ENCODE measurements at places on chromosomes 4 and X.
A peak's percentile ranks its signal among the peaks of the same experiment; 100 is the strongest.

DNA sequence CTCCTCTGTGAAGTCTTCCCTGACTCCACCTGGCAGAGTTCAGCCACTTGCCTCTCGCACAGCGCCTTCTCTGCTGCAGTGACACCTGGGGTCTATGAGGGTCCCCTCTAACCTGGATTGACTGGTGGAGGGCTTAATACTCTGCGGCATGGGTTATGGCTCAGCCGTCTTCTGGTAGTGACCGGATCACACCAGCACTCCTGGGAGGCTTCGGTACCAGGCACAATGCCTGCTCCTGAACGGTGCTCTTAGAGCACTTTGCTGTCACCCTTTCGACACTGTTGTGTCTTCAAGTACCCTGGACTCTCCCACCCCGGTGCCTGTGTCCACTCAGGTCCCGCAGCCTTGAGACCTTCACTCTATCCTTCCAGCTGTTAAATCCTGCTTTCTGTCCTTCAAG, 50.0 kb downstream of the C4orf50 start:
- no peak for DNase-seq

DNA sequence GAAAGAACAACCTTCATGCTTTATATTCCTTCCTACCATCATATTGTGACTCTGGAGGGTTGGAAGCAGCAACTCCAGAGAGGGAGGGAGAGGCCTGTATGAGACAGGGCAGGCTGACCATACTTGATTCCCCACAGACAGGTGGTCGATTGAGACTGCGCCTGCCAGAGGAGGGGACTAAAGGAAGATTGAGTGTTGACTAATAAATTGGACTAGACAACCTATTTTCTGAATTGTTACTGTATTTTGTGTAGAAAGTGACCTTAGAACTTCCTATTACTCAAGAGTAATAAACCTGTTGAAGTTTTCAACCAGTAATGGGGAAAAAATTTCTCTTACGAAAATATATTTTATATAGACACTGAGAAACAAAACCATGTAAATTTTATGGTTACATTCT, 301.5 kb downstream of the INPP4B start:
- DNase-seq, result no peak

DNA sequence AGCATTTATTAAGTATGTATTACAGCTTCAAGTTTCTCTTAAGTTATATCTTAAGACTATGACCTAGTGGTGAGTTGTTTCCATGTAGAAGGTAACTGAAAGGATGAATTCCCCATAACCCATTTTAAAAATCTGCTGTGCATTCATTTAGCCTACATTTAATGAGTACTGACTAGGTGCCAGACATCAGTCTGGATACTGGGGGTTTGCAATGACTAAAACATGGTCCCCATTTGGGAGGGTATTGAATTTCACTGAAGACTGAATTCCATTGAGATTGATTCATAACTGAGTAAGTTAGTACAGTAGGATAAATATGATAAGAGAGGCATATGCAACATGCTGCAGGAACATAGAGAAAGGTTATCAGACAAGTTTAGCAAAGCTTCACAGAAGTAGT, 241.5 kb downstream of the FRAS1 start:
- no peak for DNase-seq

- no peak for DNase-seq
Measured at GRCh38 chr4:121881158-121881557, 10.9 kb upstream of the BBS7 start.

GRCh38 chr4:100493756-100494155, 24.1 kb downstream of the EMCN start:
- DNase-seq, result no peak

- no peak for DNase-seq
Measured at GRCh38 chrX:70444326-70444945, at the start of gene DLG3. TSS of gene DLG3 (plus strand) at chrX:70444835. CDS start at chrX:70445202, 367 bp downstream.

- no peak for DNase-seq
Measured at GRCh38 chrX:11458170-11458569, 165.0 kb downstream of the AMELX start.

DNA sequence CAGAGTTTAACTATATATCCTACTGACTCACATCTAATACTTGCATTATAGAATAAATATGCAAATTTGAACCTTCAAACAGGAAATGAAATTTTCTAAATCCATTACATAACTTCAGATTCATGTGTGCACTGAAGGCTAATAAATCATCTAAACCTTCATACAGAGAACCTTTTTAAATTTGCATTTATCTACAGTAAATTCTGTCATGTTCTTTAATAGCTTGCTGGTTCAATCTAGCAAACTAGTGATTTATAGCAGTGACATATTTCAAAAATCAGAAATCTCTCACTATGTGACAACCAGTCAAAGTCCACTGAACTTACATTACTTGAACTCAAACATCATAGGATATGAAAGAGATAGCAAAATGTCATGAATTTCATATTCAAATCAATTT, 65.1 kb downstream of the LRBA start:
- DNase-seq, result no peak

DNA sequence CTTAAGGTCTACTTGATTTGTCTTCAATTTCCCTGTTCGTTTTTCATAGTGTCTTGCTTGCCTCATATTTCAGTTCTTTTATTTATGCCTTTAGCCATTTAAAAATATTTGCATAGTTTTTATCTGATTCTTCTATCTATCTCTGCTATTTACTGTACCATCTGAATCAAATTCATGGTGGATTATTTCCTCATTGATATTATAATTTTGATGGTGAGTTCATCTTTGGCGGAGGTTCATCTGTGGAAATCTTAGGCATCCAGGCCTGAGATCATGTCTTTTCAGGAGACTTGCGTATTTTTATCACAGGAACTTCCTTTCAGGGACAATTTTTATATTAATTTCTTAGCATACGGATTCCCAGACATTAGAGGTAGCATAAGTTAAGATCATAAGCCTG, 275.2 kb downstream of the STPG2 start:
- DNase-seq, result no peak

- peak; percentile 12 for DNase-seq
Measured at GRCh38 chr4:47287735-47288134, 175.8 kb downstream of the COMMD8 start.

DNA sequence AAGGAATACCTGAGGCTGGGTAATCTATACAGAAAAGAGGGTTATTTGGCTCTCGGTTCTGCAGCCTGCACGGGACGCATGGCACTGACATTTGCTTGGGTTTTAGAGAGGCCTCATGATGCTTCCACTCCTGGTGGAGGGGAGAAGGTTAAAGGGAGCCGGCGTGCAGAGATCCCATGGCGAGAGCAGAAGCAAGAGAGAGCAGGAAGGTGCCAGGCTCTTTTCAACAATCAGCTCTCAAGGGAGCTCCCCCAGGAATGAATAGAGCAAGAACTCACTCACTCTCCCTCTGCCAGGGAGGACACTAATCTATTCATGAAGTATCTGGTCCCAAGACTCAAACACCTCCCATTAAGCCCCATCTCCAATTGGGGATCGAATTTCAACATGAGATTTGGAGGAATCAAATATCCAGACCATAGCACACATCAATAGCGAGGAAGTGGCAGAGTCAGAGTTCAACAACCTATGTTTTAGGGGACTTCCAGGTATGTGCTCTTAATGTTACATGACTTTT, 109.8 kb downstream of the SORBS2 start:
- no peak for DNase-seq

DNA sequence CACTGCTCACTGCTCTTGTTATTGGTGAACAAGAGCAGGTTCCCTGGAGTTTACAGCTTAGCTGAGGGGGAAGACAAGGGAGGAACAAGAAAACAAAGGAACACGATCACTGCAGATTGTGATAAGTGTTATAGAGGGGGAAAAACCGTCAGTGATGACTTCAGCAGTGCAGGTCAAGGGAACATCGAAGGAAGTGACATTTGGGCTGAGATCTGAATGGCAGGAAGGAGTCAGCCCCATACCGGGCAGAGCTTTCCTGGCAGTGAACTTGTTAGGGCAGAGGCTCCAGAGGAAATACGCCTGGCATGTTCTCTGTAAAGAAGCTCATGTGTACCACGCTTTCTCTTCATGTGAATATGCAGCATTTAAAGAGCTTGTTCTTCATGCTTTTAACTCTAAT, 78.1 kb downstream of the LDB2 start:
- DNase-seq, result no peak

- no peak for DNase-seq
Measured at GRCh38 chrX:42097486-42097885, 174.1 kb upstream of the CASK start.

- no peak for DNase-seq
Measured at GRCh38 chr4:183332447-183332846, 10.2 kb upstream of the CLDN24 start.

DNA sequence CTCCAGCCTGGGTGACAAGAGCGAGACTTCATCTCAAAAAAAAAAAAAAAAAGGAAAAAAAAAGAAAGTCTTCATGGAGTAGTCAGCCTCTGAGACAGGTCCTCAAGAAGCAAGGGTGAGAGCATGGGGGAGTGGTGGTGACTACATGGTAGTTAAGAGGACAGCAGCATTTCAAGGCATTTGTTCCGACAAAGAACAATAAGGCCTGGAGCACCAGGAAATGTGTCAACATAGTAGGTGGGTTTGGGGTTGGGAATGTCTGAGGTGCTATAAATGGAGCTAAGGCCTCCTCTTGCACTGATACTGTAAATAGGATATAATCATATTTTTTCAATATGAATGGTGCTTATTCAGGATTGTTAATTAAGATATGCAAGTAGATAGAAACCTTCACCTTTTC, 34.4 kb downstream of the GPR82 start:
- DNase-seq, result no peak

GRCh38 chr4:139768366-139768765, 102.7 kb downstream of the MGST2 start:
- DNase-seq, result no peak

All from GM12878 (cell line).